ENCODE measurements at places on chromosomes 1 and 21. TPM values are rescaled to one million over a fixed set of nuclear protein-coding genes. Genes with fewer than 3 reads are reported as not detected.

DNA sequence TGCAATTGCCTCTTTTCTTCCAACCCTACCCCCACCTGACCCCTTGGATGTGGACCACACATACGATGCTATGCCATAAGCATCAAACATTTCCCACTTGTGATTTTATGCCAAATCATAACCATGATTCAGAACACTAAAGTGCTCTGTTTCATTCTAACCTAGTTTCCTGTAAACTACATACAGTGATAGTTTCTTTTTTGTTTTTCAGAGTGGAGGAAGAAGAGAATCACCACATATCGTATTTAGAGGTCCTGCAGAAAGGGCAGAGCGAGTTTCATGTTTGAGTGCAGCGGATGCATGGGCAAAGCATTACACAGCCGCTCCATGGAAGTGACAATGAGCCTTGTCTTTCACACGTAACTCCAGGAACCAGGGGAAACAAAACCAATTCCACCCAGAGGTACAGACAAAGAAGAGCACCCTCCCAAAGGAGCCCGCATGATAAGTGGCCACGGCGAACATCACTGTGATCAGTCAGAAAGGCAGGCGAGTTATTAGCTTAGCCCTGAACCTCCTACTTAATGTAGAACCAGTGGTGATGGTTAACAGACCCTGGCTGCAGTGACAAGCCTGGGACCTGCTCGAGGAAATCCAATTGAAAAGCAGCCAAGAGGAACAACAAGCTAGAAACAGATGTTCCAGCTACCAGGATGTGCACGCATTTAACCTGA is 64.0 kb upstream of the ZNF281 start:
- no peak for DNase-seq

PLEKHO1 gene
- 28.9 TPM for total RNA-seq

DNA sequence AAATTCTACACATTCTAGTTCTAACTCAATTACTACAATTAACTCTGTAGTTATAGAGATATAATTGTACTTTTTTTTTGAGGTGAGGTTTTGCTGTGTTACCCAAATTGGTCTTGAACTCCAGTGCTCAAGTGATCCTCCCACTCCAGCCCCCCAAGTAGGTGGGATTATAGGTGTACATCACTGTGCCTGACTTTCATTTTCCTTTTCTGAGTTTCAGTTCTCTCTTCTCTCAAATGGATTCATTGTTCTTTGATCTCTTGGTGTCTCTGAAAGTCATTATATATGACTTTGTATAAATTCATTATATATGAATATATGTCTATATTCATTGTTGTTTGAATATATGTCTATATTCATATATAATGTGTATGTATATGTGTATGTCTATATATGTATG is 74.0 kb upstream of the GALNT2 start:
- no peak for DNase-seq

DNA sequence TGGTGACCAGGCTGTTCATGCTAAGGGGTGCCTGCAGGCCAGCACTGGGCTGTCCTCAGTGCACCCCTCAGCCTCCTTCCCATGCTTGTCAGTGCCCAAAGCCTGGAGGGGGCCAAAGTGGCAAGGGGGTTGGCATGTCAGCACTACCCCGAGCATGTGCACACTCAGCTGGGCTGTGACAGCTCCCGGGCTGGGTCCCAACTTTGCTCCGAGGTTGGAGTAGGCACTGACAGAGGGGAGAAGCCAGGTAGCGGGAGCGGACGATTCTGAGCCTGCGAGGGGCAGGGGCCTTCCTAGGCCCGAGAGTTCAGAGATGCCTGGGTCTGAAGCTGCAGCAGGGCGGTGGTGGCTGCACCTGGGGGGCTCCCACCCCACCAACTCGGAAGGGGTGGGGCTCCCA is 119.0 kb downstream of the MAST2 start:
- DNase-seq = no peak

BMP8B gene
- 3.7 TPM for total RNA-seq

DNA sequence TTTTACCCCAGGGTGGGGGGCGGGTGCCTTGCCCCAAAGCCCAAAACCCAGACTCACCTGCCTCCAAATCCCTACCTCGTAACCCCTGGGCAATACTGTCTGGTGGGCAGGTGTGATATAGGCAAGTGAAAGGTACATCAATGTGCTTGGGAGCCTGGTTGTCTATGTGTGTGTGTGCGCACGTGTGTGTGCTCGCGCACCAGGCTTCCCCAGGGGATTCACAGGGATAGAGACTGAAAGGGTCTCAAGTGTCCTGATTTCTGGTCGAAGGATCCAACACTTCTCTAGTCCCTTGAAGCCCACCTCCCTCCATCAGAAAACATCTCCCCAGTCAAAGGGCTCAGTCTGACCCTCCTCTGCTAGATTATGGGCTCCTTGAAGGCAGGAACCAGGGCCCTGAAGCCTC is 28.9 kb upstream of the EPB41 start:
- no peak for DNase-seq

TFAP2E gene
- total RNA-seq = 1.2 TPM

LCE2B gene
- total RNA-seq = not detected

DNA sequence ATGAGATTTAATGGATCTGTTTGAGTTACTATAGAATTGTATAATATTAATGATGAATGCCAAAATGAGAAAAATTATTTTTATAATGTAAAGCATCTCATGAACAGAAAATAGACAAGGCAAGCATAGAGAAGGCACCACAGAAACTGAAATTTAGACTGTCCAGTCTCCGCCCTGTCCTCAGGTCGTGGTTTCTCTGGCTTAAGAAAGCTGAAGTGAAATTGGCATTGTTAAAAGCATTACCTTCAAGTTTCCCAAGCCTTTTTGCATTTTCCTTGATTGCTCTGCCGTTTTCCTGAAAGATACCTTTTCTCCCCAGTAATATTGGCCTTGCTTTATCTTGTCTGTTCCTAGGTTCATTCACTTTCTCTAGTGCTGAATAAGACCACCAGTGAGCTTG is 58.0 kb downstream of the VPS13D start:
- no peak for DNase-seq

GRCh38 chr1:179938752-179939151 is 15.9 kb upstream of the CEP350 start:
- DNase-seq = no peak

FNBP1L gene
- 53.2 TPM for total RNA-seq

DNA sequence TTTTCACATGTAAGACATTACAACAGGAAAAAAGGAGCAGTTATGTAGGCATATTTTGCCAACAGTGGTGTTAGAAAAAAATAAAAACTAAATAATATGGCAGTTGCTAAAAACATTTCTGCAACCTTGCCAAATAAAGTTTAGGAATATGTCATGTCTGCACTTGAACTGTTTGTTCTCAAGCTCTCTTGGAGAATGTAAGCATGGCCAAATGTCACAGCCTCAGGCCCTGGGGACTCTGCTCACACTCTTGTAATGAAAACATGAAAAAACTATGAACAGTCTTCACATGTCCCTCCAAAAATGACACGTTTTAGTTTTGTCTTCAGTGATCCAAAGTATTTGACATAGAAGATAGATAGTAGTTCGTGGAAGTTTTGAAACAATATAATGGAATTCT is 753.3 kb downstream of the LTN1 start:
- no peak for DNase-seq

DNA sequence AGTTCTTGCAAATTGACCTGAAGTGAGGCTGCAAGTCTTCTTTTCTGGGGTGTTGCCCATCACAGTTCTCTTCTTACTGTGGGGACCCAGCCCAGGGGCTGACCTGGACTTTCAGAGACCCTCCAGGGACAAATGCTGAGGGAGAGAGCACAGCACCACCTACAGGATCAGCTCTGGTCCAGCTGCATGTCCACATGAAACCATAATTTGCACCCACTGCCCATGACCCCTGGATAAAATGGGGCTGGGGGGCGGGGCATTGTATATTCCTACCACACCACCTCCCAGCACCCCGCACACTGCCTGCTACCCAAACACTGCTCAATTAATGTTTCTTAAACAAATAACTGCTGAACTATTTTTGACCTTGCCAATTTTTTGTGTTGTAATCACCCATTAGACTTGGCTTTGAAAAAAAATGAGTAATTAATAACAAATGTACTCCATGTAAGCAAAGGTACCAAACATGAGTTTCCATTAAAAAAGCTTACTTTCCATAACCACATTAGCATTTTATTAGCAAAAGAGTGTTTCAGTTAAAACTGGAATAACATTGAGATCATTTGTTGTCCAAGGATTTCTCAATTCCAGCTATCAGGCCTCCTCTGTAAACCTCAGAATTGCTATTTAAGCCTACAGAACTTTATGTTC is 168.0 kb upstream of the RAB4A start:
- DNase-seq = no peak

ZSWIM5 gene
- 4.4 TPM for total RNA-seq

NBPF12 gene
- 16.5 TPM for total RNA-seq

GRCh38 chr1:226637147-226637935 is 88.8 kb downstream of the STUM start:
- DNase-seq = no peak

TSHB gene
- total RNA-seq = not detected

DNA sequence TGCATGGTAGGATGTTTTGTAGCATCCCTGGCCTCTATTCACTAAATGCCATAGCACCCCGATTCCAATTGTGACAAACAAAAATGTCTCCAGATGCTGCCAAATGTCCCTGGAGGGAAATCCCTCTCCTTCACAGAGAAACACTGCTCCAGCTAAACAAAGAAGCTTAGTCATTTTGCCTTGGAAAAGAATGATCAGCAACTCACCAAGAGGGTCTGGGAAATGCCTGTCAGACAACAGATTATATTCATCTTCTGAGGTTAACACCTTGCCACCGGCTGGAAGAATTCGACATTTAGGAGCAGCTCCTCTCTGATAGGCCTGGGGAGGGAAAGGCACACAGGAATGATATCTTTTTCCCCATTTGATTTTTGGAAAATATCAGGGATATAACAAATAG is 84.4 kb downstream of the NIBAN1 start:
- no peak for DNase-seq

XKR8 gene
- 4.6 TPM for total RNA-seq

- DNase-seq = no peak
These were observed 1.5 kb downstream of the NAXE start for GRCh38 chr1:156592910-156593660.

CBS gene
- 65.8 TPM for total RNA-seq

GRCh38 chr1:30923597-30923996 is 15.0 kb upstream of the SDC3 start:
- DNase-seq = no peak

DNA sequence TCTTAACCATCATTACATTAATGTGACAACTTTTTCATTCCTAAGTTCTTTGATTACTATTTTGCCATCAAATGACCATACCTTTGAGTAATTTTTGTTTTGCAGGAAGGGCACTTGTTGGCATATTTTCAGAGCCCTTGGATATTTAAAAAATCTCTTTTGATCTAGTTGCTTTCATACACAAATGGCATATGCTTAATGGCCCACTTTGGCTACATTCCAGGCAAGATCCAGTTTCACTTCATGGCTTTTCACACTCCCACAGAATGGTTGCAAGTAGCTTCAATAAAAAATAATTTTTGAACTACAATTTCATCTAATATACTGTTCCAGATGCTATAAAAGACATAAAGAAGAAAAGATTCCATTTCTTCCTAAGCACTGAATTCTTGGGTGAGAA is 18.1 kb downstream of the ADAM30 start:
- DNase-seq = no peak

- DNase-seq = no peak
These were observed 24.2 kb downstream of the ZBTB18 start for GRCh38 chr1:244075247-244075722.

DNA sequence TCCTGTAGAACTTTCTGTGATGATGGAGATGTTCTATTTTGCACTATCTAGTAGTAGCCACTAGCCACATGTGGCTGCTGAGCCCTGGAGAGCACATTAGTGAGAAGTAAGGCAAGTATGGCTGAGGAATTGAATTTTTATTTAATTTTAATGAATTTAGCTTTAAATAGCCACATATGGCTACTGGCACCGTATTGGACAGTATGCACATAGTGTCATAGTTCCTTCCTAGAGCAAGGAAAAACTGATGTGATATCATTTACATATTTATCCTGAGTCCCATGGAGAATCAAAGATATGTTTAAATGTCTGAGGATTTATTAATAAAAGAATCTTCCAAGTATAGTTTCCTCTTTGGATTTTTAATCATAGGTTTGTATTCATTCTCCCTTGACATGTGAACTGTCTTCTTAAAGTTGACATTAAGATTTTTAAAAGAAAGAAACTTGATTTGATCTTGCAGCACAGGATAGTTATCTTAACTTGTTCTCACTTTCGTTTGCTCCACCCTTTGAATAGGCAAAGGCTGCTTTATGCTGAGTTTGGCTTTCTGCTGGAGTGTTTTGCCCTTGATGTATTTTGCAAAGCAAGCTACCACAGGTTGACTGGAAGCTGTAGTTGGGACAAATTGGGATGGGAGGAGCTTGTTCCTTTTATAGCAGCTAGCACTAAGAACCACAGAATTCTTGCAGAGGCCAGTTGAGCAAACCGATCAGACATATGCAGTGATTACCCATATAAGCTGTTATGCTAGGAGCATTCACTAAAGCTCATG is 129.7 kb downstream of the VPS13D start:
- DNase-seq = no peak

- DNase-seq = no peak
These were observed 142.1 kb upstream of the SPAG17 start for GRCh38 chr1:118326960-118327629.

DNA sequence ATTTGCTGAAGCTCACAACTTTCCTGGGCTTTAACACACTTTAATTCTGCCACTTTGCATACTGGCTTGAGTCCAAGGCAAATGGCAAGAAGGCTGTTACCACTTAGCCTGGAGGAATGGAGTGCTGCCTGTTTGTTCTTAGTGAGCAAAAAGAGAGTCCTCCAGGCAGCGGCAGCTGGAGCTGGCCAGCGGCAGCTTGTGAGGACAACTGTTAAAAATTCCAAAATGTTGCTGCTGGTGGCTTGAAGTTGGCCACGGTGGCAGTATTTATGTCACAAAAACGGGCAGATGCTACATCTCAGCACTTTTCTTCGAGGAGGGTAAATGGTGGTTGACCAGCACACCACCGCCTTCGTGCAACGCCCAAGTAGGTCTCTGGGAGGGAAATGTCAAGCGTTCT is 27.3 kb downstream of the STPG1 start:
- no peak for DNase-seq

FCGR3A gene
- 6.8 TPM for total RNA-seq

YARS1 gene
- 205 TPM for total RNA-seq

DNA sequence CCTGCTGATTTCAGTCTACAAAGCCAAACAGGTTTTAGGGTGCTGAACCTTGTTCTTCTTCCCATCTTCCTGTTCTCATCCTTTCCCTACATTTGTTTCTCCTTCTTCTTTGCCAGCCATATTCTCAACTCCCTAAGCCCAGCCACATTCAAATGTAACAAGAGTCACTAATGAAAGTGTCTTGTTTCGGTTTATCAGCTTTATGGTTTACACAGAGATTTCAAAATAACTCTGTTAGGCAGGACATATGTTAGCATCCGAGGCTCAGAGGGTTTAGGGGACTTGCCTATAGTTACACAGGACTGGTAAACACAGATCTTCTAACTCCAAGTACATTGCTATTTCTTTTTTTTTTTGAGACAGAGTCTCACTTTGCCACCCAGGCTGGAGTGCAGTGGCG is 61.3 kb downstream of the NDUFS5 start:
- DNase-seq = no peak

- no peak for DNase-seq
These were observed 220.7 kb upstream of the VAMP3 start for GRCh38 chr1:7550261-7550865.

LCK gene
- total RNA-seq = 3.8 TPM

- no peak for DNase-seq
These were observed 62.6 kb upstream of the CD1D start for GRCh38 chr1:158117854-158118704.

PTGS2 gene
- 16.0 TPM for total RNA-seq

IVL gene
- total RNA-seq = 43.4 TPM
